ENCODE measurements at places on chromosomes 6 and 20. TPM values are rescaled to one million over a fixed set of nuclear protein-coding genes. Genes with fewer than 3 reads are reported as not detected.

Gene RAB23
- total RNA-seq = 2.2 TPM

DNA sequence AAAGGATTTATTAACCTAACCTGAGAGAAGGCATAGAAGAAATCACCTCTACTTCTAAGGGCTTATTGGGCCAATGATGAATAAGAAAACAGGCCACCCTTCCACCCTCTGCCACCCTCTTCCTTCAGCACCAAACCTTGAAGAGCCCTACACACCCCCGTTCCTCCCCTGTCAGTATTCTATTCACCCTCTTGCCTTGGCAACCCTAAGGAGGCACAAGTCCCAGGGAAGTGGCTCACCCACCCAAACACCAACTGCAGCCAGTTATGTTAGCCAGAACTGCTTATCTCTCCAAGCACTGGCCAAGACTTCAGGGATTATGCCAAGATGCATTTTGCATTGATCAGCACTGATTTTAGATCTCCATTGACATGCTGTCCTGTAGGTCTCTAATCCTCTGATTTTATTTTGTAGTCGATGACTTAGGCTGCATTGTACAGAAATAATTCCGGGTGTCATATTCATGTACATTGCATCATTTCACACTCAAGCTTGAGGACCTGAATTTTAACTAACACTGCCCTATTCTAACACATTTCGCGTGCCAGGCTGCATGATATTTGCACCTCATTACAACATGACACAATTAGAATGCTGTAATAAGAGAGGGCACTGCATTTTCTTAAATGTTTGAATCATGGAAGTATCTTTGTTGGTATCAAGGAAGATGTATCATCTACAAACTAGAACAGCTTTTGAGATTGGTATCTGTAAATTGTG, 15.7 kb downstream of the CNKSR3 start:
- DNase-seq = no peak

- no peak for DNase-seq
Observed at GRCh38 chr20:35718972-35719635, 19.9 kb downstream of the ROMO1 start.

Gene LY6G5B
- total RNA-seq = 22.6 TPM

DNA sequence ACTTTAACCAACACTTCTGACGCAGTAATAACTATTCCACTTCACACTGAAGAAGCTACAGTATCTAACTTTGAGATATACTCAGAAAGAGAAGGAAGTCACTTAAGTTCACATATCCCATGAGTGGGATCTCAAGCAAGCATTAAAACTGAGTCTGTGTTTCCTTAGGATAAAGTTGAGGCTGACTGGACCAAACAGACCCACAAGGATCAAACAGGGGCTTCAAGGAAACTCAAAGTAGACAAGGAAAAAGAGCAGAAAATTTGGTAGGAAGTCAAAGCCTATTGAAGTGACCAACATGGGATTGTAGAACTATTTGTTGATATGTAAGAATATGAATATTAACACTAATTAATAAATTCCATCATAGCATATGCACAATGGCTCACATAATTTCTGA, 294.9 kb downstream of the ADGB start:
- no peak for DNase-seq

DNA sequence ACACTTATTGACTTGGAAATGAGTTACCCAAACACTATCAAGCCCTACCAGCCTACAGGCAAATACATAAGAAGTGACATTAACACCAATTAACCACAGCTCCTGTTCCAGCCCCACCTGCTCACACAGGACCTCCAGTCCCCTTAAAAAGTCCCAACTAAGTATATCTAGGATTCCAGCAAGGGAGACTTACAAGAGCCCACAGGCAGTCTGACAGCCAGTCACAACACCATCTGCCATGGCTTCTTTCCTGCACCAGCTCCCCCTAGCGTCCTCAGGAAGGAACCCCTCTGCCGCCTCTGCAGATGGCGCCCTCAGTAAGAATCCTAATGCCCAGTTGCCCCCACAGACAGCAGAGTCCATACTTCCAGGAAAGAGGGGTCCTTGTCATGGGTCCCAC, 122.1 kb downstream of the HIVEP2 start:
- DNase-seq = no peak

Gene HLA-DQA1
- total RNA-seq = 6.6 TPM

- DNase-seq = no peak
Observed at GRCh38 chr20:15739035-15739434, 834.2 kb downstream of the KIF16B start.

Gene FRK
- total RNA-seq = 0.05 TPM

DNA sequence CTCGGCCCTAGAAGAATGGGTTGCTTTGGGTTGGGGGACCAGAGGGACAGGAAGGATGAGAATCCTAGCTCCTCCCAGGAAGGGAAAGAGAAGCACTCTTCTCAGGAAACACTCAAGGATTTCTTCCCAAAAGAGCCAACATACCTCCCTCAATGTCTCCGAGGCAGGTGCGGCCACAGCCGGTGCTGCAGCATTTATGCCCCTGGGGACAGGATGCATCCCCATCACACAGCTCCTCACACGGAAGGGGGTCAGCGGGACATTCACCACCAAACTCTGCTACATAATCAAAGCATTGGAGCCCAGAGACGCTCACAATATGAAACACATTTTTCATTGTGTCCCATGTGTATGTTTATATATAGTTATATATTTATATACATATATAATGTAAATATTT, 14.8 kb downstream of the WFDC3 start:
- DNase-seq = no peak

All from activated T-cell treated with anti-CD3 and anti-CD28 coated beads, Interleukin-2, amount 50 U/mL, for 4 hours (primary cell).